ENCODE measurements at places on chromosomes 2 and 18.

- DNase-seq, result no peak
Observed at GRCh38 chr2:76256458-76257088, 545.9 kb upstream of the GCFC2 start.

DNA sequence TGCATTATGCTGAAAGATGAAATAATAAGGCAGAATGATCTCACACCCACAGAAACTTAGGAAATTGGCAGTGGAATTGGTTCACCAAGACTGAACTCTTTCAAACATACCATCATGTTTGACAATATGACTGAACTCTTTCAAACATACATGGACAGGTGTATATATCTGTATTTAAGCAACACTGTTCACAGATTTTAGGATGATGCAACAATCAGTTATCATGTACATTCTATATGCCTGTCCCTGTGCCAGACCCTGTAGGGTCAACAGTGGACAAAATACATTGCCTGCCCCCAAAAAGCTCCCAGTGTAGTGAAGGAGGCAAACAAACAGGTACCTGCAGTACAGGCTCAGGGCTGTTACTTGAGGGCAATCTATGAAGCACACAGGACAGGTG, 2.9 kb upstream of the REV1 start:
- DNase-seq, result no peak

GRCh38 chr18:5772306-5773105, 122.8 kb downstream of the TMEM200C start:
- no peak for DNase-seq

DNA sequence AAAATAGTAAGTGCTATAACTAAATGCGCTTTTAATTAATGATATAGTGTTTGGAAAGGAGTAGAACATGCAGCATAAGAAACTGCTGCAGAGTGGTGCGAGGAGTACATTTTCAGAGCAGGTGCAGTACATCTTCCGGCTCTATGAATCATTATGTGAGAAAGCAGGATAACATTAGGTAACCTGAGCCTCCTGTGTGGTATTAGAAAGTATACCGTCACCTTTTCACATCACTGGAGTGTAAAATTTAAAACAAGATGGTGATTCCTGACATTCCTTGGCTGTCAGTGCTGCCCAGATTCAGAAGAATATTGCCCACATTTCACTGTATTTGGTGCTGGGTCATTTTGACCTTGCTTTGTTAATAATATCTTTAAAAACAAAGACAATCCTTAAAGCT, 7.8 kb upstream of the DYNC2LI1 start:
- DNase-seq, result no peak

- DNase-seq, result no peak
Observed at GRCh38 chr18:22604390-22604985, 186.8 kb upstream of the CTAGE1 start.

DNA sequence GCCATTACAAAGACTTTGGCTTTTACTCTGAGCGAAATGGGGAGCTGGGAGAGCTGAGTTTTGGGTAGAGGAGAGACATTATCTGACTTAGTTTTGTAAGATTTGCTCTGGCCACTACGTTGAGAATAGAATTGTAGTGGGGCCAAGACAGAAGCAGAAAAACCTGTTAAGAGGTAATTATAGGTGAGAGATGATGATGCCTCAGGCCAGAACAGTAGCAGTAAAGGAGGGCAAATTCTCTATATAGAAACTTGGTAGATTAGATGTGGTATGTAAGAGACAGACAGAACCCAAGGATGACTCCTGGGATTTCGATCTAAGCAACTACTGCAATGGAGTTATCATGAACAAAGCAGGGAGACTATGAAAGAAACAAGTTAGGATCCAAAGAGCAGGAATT, 17.4 kb upstream of the CREB1 start:
- DNase-seq, result no peak

DNA sequence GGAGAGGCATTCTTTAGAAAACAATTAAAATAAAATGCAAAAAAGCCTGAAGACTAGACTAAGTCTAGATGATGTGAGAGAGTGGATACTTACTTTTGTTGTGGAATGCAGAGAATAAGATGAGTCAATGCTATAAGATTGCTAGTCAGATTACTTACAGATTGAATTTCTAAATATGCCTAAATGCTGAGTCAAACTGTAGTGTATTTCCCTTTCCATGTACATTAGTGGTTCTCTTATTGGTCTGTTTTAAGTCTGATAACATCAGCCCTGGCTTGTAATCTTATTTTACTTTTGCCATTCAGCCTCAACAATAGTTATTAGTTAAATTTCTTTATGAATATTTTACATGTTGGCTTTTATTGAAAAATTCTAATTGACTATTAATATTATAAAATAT, 702.7 kb downstream of the SOCS6 start:
- DNase-seq, result peak; percentile 14

DNA sequence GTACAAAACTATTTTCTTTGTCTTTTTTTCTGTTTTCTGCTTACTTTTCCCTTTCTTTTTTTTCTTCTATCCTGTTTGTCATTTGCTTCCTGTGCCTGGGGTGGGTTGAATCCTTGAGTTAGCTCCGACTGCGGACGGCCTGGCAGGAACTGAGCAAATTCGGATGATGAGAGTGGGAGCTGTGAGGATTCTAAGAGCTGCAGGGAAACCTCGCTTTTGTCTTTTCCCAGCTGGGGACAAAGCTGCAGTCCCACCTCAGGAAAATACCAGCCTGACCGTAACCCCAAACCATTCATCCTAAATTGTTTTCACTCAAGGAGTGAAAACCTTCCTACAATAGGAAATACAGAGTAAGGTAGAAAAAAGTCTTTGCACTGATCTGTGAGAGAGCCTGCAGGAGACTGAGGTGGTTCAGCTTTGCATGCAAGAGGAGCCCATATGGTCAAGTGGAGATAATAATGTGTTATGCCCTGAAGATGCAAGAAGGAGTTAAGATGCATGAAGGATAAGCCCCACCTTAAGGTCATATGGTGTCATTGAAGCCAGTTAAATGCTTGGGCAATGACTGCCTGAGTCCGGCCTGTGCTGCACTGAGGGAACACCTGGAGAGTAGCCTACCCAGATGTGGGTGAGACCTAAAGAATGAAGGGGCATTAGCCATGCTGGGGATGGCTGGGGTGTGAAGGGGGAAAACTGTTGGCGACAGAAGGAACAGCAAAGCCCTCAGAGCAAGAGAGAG, 31.7 kb upstream of the ARL4C start:
- DNase-seq, result no peak

DNA sequence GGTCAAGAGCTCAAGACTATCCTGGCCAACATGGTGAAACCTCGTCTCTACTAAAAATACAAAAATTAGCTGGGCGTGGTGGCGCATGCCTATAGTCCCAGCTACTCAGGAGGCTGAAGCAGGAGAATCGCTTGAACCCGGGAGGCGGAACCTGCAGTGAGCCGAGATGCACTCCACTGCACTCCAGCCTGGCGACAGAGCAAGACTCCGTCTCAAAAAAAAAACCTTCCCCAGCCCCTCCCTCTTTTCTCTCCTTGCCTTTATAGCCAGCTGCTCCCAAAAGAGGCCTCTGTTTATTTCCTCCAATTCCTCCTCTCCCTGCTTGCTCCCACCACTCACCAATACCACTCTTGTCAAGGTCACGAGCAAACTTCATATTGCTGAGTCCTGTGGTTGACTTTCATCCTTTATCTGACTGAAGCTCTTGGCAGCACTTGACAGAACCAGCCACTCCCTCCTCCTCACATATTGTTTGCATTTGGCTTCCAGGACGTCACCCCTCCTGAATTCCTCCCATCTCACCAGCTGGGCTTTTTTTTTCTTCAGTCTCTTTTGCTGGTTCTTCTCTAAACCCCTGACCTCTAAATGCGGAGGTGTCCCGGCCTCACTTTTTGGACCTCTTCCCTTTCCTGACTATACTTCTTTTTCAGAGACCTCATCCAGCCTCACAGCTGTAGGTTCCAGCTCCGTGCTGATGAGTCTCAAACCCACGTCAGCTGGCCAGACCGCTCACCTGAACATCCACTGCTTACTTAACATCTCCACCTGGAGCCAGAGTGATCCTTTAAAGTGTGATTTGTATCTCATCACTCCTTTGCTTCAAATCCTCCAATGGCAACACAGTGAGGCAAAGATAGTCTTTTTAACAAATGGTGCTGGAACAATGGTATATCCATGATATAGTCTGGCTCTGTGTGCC, 84.6 kb upstream of the CAB39 start:
- DNase-seq, result peak; percentile 55

GRCh38 chr2:227783404-227784138, 30.1 kb upstream of the CCL20 start:
- DNase-seq, result no peak

DNA sequence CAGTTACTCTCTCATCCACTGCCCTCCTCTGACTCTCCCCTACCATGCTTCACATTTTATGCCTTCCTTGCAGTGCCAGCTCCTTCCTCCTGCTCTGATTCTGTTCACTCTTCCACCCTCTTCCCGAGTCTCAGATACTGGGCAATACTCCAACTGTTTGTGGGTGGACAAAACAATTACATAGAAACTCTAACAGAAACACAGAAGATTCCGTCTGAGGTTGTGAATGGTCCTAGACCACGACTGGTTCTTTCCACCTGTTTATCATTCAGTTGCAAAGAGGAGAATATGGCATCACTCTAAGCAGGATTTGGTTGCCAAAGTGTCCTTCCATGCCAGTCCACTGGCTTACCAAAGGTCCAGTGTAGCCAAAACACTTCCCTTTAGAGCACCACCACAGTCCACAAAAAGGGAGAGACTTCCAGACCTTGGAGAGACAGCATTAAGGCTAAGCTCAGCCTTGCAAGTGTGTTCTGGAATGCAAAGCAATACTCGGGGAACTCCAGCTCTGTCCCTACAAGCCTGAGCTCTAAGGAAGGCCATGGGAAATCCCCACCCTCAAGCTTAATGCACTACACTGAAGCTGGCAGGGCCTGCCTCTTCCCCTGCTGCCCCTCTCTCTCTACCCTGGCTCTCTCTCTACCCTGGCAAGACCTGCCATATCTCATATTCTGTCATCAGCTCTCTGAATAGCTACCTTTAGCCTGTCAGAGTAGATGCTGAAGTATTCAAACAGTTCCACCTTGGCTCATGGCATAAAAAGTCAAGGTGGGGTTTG, 33.6 kb upstream of the RND3 start:
- DNase-seq, result no peak

- no peak for DNase-seq
Observed at GRCh38 chr18:31241900-31242409, 76.0 kb upstream of the DSG1 start.

DNA sequence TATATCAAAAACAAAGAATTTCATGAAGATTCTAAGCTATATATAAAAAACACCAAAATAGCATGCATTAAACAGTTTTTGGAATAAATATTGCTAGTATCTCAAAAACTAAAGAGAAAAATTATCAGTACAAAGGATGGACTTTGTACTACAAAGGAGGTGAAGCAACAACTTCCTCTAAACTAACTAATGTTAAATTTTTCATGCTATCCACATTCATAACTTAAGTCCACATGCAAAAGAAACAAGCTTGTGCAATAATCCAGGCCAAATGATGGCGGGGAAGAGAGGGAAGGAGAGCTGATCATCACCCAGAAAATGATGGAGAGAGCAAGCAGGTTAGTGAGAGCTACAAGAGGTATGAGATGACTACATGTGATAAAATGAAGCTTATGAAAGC, 70.1 kb downstream of the KIDINS220 start:
- no peak for DNase-seq

- no peak for DNase-seq
Observed at GRCh38 chr2:122168799-122169198, 413.3 kb downstream of the TSN start.

- no peak for DNase-seq
Observed at GRCh38 chr18:12891561-12891960, 7.5 kb upstream of the PTPN2 start.

- DNase-seq, result no peak
Observed at GRCh38 chr2:183488421-183488820, 364.2 kb downstream of the NUP35 start.

DNA sequence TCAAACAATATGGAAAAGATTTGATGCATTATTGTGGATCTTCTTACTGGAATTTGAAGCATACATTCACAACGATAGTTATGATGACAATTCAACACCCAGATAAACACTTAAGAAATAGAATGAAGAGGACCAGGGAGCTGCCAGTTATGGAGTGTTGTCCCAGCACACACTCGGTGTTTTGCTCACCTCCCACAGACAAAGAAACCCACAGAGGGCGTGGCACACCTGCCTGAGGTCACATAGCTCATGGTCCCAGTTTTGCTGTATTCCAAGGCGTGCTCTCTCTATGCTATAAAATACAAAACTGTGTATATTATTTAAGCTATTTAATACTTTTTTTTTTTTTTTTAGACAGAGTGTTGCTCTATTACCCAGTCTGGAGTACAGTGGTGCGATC, 31.1 kb downstream of the EFR3B start:
- DNase-seq, result no peak

DNA sequence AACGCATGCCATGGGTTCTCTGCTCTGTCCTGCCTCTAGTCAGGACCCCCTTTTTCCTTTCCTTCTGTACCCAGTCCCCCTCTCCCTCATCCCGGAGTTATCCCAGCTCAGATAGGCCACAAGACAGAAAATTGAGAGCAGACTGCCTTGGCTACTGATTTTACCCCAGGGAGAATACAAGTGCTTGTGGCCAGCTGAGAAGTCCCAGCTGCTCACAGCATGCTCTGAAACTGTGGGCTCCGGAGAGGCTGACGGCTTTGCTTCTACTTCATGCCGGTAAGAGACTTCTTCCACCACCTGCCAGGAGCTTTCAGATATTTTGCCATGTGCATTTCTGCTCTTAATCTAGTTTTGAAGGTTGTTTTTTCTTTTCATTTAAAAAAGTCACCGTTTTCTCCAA, 20.0 kb upstream of the SIX2 start:
- no peak for DNase-seq

GRCh38 chr18:74682141-74682990, 84.7 kb downstream of the ZNF407 start:
- DNase-seq, result no peak

- no peak for DNase-seq
Observed at GRCh38 chr2:11014026-11014425, 102.3 kb downstream of the KCNF1 start.

GRCh38 chr2:223979730-223980396, 22.6 kb downstream of the MRPL44 start:
- DNase-seq, result no peak

DNA sequence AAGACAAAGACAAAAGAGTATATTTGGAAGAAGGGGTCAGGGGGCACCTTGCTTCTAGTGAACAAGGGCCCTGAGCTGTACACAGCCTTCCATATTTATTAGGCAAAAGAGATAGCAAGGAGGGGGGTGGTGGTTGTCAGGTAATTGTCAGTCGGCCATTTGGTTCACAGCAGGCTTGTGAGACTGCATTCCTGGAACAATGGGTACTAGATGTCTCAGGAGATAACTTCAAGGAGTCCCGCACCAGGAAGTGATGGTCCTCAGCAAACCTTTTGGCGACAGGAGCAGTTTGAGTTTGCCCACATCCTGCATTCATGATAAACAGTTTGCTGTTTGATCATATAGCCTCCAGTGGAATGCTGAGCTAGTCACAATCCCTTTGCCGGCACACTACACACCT, 376.4 kb upstream of the RAB12 start:
- no peak for DNase-seq

- DNase-seq, result no peak
Observed at GRCh38 chr2:121994238-121995206, 239.1 kb downstream of the TSN start.

All from fibroblast of the conjunctiva (primary cell).